Large intestine (tissue), 12 donors: ENCODE measurements at places on chromosomes 13 and 19. TPM values are rescaled to one million over a fixed set of nuclear protein-coding genes. Genes with fewer than 3 reads are reported as not detected.

DNA sequence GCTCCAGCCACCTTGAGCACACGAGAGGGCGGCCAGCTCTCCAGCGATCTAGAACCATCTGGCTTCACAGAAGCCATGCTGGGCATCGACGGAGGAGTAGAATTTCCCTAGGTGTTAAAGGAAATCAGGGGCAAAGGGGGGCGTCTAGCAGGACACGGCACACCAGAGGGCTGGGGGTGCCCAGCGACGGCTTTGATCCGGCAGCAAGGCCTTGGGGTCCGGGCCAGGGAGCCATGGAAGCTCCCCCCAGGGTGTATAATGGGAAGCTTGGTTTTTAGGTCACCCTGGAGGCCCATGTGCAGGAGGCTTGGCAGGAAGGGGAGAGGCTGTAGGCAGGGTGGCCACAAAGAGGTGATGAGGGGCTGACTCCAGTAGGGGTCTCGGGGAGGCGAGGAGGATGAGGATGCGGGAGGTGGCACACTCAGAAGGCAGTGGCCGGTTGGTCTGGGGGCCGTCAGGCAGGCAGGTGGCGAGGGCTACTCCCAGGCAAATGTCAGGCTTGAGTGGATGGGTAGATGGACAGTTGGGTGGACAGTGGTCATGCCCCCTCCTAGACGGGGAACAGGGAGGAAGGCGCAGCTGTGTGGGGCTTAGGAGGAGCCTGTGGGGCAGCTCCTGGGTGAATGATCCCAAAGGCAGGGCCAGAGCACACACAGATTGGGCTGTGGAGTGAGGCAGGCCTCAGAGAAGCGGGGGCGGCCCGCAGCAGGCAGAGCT lies 5.6 kb downstream of the KMT5C start:
- DNase-seq, result no peak

ZBTB32 gene
- 0.51 TPM for polyA plus RNA-seq

- no peak for DNase-seq
Observed at GRCh38 chr19:6067975-6068374, 42.3 kb downstream of the RFX2 start.

DNA sequence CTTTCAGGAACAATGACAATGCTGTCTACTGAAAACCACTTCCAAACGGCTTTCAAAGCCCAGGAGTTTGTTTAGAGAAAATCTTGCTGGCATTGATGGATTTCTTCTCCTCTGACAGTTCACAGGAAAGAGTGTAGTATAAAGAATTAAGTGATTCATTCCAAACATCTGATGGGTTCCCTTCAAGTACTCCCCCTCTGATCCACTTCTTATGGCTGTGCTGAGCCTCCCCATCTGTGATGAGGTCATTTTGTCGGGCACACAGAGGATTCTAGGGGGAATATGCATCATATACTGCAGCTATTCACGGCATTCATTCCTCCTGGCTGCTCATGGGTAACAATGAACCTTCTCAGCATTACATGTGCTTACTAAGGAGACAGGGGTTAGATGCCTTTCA lies 107.9 kb downstream of the RGCC start:
- DNase-seq, result no peak

- no peak for DNase-seq
Observed at GRCh38 chr19:2087621-2088100, 8.5 kb downstream of the MOB3A start.

GRCh38 chr19:30106417-30107095 lies 164.5 kb downstream of the URI1 start:
- DNase-seq, result no peak

GRCh38 chr19:7822910-7823515 lies 7.0 kb upstream of the EVI5L start:
- no peak for DNase-seq

GRK1 gene
- polyA plus RNA-seq, result 0.16 TPM

- DNase-seq, result no peak
Observed at GRCh38 chr19:33781415-33781935, 15.2 kb upstream of the KCTD15 start.

- no peak for DNase-seq
Observed at GRCh38 chr13:23628250-23628649, 58.0 kb downstream of the TNFRSF19 start.

- no peak for DNase-seq
Observed at GRCh38 chr19:43470288-43470687, 4.9 kb upstream of the LYPD3 start.

DNA sequence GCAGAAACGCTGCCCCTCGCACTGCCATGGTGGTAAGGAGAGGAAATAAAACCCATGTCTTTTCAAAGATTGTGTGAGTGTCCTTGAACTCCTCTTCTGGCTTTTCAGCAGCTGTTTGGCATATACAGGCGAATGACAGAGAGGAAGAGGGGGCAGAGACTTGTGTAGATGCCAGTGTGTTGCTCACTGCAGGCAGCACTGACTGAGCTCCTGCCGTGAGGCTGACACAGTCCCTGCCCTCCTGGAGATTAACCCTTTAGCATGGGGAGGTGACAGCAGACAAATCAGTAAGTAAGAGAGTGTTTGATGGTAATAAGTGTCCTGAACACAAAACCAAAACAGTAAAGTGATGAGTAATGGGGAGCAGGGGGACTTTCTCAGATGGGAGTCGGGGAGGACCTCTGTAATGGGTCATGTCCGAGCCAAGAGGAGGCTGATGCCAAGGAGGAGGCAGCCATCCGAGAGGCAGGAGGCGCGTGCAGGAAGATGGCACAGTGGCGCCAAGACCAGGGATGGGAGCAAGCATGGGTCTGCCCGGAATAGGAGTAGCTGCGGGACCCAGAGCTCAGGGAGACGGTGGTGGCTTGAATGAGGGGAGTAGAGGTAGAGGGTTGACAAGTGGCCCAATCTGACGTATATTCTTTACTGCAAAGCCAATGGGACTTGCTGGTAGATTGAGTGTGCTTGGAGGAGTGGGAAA lies 182.2 kb downstream of the FOXO1 start:
- DNase-seq, result no peak

- peak; percentile 23 for DNase-seq
Observed at GRCh38 chr13:97710797-97711196, 242.7 kb upstream of the IPO5 start.

GRCh38 chr13:32829269-32829668 lies 187.0 kb upstream of the KL start:
- no peak for DNase-seq

IGFL2 gene
- 0.36 TPM for polyA plus RNA-seq

CATSPERD gene
- not detected for polyA plus RNA-seq

DNA sequence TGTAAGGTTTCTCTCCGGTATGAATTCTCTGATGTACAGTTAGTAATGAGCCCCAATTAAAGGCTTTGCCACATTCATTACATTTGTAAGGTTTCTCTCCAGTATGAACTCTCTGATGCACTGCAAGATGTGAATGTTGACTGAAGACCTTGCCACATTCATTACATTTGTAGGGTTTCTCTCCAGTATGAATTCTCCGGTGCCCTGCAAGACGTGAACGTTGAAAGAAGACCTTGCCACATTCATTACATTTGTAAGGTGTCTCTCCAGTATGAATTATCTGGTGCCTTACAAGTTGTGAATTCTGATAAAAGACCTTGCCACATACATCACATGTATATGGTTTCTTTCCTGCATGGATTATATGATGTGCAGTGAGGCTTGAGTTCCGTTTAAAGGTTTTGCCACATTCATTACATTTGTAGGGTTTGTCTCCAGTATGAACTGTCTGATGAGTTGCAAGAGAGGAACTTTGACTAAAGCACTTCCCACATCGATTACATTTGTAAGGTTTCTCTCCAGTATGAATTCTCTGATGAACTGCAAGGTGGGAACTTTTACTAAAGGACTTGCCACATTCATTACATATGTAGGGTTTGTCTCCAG lies 17.7 kb upstream of the ZNF432 start:
- no peak for DNase-seq

- DNase-seq, result no peak
Observed at GRCh38 chr19:1646659-1647453, 5.6 kb downstream of the TCF3 start.

ZNF581 gene
- polyA plus RNA-seq, result 29.1 TPM

GRCh38 chr19:51000981-51001380 lies 423 bp downstream of the KLK8 start:
- DNase-seq, result no peak

KCNN1 gene
- polyA plus RNA-seq, result 1.1 TPM

IGLON5 gene
- 3.1 TPM for polyA plus RNA-seq

DNA sequence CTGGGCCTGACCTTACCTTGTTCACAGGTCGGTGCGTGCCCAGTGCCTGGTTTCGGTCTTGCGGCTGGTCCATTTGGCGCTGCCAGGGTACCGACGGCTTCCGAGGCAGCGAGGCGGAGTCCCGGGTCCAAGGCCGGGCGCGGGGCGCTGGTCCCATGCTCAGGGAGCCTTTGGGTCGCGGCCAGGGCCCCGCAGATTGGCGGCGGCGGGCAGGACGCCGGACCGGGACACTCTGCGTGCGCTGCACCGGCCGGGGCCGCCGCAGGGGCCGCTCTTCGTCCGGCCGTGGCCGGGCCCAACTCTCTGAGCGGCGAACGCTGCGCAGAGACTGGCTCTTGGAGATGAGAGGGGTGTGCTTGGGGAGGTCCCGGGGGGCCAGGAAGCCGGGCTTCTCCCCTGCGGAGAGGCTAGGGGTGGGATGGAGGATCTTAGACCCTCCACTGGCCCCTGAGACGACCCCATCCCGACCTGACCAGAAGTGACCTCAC lies 3.4 kb upstream of the WIZ start:
- DNase-seq, result no peak

- no peak for DNase-seq
Observed at GRCh38 chr13:84609716-84610115, 727.4 kb upstream of the SLITRK1 start.

SOHLH2 gene
- polyA plus RNA-seq, result 0.99 TPM

FFAR3 gene
- 0.79 TPM for polyA plus RNA-seq

NPHS1 gene
- polyA plus RNA-seq, result 3.2 TPM

GRCh38 chr13:50905256-50905655 lies 4.3 kb upstream of the RNASEH2B start:
- DNase-seq, result no peak

DNA sequence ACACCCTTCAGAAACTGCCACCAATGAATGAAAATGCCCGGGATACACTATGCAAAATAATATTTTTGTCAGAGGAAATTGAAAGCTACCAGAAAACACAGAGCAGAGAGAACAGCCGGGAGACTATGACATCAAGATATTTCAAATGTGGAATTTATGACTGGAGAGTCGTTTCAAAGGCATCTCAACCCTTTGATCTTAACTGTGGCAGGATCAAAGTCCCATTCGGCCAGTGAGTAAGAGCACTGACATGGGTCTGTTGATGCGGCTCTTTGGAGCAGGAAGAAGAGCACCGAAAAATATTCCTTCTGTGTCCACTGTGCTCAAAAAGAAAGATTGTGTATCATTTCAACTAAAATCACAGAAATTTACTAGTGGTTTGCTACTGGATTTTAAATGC lies 201.9 kb downstream of the RFC3 start:
- peak; percentile 74 for DNase-seq

DNA sequence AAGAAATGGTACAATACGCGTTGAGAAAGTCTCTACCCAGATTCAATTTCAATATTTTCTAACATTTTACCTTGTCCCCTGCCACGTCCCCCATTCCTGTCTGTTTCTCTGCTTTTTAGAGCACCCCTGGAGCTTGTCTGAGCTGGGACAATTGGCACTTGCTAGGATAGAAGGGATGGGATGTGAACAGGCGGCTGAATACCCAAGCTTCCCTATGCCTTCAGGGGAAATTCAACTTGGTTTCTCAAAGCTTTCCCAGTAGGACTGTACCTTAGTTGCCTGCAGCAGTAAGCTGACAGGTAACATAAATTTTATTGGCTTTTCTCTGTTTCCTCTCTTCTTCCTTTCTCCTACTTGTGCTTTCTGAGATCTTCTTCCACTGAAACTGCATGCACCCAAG lies 1663.3 kb downstream of the EFNB2 start:
- no peak for DNase-seq

DNA sequence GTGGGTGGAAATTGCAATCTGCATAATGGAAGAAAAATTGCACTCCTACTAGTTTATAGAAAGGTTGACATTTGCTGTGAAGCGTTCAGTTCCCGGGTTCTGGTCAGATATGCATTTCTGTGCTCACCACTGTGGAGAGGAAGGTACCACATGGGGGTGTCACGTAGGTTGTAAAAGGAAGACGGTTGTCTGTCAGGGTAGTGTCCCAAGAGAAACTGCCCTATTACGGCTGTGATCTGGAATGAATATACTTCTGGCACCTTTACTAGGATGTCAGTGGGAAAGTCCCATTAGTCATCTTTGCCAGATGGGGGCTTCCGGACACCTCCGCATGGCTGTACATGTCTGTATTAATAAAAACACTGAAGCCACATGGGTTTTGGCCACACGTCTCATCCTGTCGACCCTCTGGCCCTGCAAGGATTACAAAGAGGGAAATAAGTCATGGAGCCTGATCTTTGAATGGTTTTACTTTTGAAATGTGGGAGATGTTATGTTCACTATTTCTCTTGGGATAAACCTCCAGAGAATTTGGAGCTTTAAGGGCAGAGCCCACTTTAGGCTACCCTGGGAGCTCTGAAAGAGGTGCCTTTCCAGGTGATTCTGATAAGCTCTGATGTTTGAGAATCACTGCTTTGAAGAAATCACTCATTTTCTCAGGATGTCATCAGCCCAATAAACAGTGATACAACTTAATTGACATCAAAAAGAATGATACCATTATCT lies 133.9 kb downstream of the AKAP11 start:
- DNase-seq, result no peak

GRCh38 chr19:36436531-36436930 lies 18.1 kb upstream of the ZFP82 start:
- no peak for DNase-seq

DNA sequence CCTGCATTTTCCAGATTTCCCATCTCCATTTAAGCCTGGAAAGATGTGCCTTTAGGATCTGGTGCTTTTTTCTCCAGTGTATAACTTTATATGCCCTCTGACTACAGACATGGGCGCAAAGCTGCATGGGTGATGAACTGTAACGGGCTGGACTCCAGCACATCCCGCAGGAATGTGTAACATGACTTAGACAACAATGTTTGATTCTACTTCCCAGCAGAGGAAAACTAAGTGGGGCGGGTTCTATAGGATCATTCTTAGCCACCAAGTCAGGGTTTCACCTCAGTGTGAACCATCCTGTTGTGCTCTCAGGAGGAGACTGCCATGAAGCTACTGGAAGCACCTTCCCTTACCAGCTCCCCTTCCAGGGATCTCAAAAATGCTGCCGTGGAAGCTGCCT lies 93.2 kb upstream of the SERP2 start:
- DNase-seq, result no peak

DNA sequence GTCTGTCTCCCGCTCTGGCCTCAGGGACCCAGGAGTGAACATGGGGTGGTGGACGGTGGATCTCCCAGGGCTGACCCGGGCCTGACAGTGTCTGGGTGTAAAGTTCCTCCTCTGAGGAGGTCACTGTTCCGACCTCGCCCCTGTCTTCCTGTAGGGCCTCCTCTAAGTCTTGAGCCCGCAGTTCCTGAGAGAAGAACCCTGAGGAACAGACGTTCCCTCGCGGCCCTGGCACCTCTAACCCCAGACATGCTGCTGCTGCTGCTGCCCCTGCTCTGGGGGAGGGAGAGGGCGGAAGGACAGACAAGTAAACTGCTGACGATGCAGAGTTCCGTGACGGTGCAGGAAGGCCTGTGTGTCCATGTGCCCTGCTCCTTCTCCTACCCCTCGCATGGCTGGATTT lies at the start of gene SIGLEC9:
Gene SIGLEC9 (plus strand): TSS at position 178 of the 400 bp plus-strand sequence. CDS start 69 bp downstream, at position 247.
- no peak for DNase-seq

HCST gene
- polyA plus RNA-seq, result 11.1 TPM
